ENCODE measurements at places on chromosomes 1 and 21. TPM values are rescaled to one million over a fixed set of nuclear protein-coding genes. Genes with fewer than 3 reads are reported as not detected.

Gene RIPK4
- polyA plus RNA-seq: 18.2 TPM

Gene PDZK1
- polyA plus RNA-seq: 175 TPM

DNA sequence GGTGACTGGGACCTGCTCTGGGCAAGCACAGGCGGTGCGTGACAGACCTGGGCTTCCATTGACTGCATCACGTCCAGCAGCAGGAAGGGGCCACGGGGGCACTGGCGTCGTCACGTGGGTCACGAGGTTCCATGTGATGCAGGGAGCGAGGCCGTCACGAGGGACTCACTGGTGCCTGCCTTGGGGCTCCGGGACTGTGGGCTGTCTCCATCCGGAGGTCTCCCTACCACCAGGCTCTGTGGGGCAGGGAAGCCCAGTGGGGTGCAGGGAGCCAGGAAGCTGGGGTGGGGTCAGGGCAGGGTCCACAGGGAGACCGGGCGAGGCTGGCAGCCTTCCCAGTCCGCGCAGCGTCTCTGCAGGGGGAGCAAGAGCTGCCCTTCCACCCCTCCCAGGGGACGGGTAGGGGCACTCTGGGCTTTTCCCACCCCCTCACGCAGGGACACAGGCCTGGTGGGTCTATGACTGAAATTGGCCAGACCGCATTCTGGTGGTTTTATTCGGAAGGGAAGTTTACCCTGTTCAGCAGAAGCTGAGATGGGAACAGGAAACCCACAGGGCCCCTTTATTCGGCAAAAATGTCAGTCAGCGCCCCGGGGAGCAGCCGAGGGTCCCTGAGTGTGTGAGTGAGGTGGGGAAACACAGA lies 416 bp upstream of the TNFRSF14 start:
- DNase-seq: no peak

DNA sequence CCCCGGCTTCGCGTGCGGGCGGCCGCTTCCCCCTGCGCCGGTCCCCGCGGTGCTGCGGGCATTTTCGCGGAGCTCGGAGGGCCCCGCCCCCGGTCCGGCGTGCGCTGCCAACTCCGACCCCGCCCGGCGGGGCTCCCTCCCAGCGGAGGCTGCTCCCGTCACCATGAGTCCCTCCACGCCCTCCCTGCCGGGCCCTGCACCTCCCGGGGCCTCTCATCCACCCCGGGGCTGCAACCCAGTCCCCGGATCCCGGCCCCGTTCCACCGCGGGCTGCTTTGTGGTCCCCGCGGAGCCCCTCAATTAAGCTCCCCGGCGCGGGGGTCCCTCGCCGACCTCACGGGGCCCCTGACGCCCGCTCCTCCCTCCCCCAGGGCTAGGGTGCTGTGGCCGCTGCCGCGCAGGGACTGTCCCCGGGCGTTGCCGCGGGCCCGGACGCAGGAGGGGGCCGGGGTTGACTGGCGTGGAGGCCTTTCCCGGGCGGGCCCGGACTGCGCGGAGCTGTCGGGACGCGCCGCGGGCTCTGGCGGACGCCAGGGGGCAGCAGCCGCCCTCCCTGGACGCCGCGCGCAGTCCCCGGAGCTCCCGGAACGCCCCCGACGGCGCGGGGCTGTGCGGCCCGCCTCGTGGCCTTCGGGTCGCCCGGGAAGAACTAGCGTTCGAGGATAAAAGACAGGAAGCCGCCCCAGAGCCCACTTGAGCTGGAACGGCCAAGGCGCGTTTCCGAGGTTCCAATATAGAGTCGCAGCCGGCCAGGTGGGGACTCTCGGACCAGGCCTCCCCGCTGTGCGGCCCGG lies 159.2 kb downstream of the RUNX1 start:
- DNase-seq: peak; percentile 65

DNA sequence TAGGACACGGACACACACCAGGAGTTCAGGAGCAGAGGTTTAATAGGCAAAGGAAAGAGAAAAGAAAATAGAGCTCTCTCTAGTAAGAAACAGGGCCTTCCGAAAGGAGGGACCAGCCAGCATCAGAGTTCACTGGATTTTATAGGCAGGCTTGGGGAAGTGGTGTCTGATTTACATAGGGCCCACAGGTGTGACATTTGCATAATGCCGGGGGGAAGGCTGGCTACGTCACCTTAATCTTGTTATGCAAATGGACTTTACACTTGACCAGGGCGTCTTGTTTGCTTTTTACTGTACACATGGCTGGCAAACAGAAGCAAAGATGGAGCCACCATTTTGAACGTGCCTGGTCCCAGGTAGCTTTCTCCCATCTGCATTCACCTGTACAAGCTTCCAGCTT lies at the start of gene OR14A16:
Gene OR14A16 (minus strand): TSS at position 97 of the 400 bp plus-strand sequence. CDS start 8,390 bp downstream, outside the sequence.
- no peak for DNase-seq

Gene ZNF678
- polyA plus RNA-seq: 15.3 TPM
